NAMALWA (cell line): ENCODE measurements at places on chromosomes 7 and 10.

- DNase-seq = no peak
Measured at GRCh38 chr10:114403541-114404161, 651 bp downstream of the AFAP1L2 start.

- no peak for DNase-seq
Measured at GRCh38 chr7:18165166-18165565, 137.5 kb upstream of the PRPS1L1 start.

DNA sequence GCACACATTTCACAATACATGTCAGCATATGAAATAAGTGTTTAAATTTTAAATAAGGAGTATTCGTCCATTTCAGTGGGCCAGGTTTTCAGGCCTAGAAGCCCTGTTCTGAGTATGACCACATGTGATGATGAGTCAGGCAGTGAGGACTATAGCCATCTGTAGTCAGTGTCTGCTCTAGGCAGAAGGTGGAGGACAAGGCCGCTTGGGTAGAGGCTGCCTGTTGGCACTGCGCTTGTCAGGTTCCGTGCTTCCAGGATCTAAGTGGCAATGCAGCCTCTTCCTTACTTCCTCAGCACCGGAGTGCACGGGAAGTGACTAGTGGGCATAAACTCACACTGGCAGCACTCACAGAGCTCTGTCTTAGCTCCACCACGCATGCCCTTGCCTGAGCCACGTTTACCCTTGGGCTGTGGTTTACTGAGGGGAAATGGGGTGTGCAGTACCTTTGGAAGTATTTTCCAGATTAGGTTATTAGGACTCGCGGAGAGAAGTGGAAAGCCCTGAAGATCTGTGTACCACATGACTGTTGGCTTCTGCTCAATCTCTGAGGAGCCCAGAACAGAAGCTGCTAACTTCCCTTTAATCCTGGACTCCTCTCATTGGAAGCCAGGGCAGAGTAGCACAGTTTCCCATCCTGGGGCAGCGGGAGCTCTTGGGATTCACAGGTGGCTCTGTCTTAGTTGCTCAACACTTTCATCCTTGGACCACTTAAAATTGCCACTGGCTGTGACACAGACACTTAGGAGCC is 87.5 kb upstream of the GJD4 start:
- no peak for DNase-seq

DNA sequence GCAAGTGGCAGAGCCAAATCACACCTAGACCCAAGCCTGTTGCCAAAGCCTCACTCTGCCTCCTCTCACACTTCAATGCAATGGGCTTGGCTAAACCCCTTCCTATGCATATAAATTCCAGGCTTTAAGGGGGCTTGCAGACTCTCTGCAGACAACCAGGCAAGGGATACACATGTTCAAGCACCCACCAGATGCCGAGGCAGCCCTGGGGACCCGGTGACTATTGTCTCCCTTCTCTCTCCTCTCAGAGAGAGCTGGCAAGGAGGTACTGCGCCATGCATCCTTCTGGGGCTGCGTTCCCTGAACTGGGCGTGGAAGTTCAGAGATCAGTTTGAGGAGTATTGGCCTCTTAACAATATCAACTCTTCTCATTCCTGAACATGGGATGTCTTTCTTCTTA is 131.2 kb downstream of the ARHGAP22 start:
- no peak for DNase-seq

- DNase-seq = no peak
Measured at GRCh38 chr10:33273295-33274002, 61.0 kb downstream of the NRP1 start.
